ENCODE measurements at places on chromosomes 12 and 14. TPM values are rescaled to one million over a fixed set of nuclear protein-coding genes. Genes with fewer than 3 reads are reported as not detected.

Gene C12orf54
- total RNA-seq = not detected

DNA sequence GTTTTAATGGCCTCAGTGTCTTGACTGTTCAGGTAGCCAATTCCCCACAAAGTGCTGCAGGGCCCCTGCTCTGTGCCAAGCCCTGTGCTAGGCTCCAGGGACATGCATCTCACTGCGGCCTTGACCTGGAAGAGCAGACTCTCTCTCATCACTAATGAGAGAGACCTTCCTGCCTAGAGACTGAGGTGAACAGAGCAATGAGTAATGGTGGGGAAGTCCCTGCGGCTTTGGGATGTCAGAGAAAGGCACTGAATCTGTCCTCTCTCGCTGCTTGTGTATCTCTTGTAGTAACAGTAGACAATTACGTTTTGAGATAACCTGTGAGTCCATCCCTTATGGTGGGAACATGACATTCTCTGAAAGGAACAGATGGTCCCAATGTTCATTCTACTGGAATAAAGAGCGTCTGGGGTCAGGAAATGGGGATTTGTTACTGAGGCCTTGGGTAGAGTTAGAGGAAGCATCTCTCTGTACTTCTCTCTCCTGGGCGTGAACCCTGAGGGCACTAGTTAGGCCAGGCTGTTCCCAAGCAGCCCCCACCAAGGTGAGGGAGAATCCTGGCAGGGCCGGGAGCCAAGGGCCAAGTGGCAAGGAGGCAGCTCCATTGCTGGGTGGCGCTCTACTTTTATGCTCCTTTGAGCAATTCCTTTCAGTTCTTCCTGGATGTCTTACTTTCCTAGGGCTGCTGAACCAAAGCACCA lies 13.5 kb downstream of the NFATC4 start:
- no peak for DNase-seq

Gene MYH7
- total RNA-seq = 0.05 TPM

DNA sequence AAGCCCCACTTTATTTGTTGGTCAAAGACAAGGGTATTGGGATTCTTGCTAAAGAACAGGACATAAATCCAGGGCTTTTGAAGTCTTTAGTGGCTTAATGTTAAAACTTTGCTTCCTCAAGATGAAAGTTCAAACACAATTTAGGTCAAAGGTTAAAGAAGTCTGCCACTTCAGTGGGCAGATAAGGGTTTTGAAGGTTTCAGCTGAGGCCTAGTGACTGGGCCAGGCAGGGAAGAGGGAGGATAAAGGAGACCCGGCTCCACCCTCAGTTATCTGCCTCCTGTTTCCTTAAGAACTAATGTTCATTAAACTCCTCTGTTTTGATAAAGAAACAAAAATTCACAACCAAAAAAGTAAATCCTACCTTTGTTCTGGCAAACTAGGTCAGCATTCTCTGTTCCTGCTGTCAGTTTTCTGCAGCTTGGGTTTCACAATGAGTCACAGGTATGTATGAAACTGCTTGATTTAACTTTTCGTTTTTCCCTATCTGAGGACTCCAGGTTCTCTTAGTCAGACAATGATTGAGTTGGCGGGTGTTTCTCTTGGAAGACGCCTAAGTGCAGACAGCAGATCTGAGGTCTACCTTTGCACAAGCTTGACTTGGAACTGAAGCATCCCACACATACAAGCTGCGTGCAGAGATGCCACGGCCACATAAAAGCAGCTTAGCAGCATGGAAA lies 208.3 kb downstream of the EXOC5 start:
- peak; percentile 9 for DNase-seq

DNA sequence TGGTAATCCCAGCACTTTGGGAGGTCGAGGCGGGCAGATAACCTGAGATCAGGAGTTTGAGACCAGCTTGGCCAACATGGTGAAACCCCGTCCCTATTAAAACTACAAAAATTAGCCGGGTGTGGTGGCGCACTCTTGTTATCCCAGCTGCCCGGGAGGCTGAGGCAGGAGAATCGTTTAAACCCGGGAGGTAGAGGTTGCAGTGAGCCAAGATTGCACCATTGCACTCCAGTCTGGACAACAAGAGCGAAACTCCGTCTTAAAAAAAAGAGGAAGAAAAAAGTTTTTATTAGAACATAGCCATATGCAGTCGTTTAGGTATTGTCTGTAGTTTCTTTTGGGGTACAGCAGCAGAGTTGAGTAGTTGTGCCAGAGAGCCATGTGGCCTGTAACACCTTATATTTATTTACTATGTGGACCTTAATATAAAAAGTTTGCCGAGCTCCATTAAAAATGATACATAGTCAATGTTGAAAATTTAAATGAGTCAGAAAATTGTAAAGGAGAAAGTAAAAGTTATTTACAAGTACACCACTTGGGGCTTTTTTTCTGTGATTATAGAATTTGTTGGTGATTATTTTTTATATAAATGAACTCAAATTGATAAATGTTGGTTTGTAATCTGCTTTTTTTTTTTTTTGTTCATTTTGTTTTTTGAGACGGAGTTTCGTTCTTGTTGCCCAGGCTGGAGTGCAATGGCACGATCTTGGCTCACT lies 2.2 kb downstream of the ADIPOR2 start:
- DNase-seq = no peak

Gene BCL11B
- total RNA-seq = 43.5 TPM

Gene IFNG-AS1
- 0.41 TPM for total RNA-seq
